NCI-H460 (cell line): ENCODE measurements at places on chromosomes 7 and 10.

GRCh38 chr10:101567165-101568006 is 20.7 kb downstream of the POLL start:
- DNase-seq = no peak

GRCh38 chr10:125850766-125851731 is 27.7 kb downstream of the BCCIP start:
- DNase-seq = no peak

DNA sequence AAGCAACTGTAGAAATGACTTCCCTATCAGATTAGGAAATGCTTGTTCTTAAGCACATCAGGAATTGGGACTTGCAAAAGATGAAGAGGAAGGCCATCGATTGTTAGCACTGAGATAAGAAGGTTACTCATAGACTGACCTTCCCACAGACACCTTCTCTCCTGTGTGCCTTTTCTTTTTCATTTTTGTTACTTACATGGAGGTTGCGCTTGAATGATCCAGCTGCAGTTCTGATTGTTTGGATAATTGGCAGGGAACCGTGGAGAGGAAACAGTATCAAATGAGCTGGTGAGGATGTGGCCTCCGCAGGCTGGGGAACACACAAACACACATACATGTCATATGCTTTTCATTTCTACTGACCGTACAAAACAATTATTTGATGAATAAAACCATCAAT is 134.9 kb upstream of the RSU1 start:
- no peak for DNase-seq

- DNase-seq = no peak
These were observed 86.9 kb downstream of the ZNF467 start for GRCh38 chr7:149686449-149686848.

GRCh38 chr10:75250934-75251333 is 15.2 kb upstream of the COMTD1 start:
- no peak for DNase-seq
